Stimulated activated CD8-positive, alpha-beta memory T cell treated with anti-CD3 and anti-CD28 coated beads, Interleukin-4, amount 100 ng/mL, for 1 hour (primary cell): ENCODE measurements at places on chromosomes 11 and 22.

DNA sequence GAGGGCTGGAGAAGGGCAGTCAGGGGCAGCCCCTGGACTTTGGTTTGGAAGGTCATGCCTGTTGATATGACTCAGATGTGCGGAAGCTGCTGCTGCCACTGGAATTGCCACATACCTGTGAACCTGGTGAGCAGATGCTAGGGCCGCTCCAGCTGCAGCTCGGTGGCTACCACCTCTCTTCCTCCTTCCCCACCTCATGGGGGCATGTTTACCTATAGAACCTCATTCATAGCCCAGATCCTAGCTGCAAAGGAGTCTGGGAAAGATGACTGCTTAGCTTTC, 17.5 kb upstream of the TSPAN18 start:
- DNase-seq = no peak

- no peak for DNase-seq
Measured at GRCh38 chr11:65218446-65218845, 36.7 kb downstream of the CAPN1 start.

GRCh38 chr11:109729761-109730160, 307.8 kb downstream of the C11orf87 start:
- no peak for DNase-seq

DNA sequence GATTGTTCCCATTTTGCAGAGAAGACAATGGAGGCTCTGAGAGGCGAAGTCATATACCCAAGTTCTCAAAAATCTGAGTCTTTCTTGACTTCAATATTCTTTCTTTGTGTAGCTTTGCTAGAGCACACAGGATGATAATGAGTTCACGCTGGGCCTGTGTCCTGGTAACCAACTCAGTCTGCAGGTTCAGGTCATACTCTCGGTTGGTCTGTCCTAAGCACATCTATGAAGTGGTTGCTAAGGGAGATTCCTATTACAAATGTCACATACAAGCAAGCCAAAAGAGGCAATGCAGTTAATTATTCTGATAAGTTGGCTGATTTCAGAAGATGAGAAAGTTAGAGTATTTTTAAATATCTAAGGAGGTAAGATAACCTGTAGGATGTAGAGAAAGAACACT, 481.0 kb downstream of the SOX6 start:
- no peak for DNase-seq

DNA sequence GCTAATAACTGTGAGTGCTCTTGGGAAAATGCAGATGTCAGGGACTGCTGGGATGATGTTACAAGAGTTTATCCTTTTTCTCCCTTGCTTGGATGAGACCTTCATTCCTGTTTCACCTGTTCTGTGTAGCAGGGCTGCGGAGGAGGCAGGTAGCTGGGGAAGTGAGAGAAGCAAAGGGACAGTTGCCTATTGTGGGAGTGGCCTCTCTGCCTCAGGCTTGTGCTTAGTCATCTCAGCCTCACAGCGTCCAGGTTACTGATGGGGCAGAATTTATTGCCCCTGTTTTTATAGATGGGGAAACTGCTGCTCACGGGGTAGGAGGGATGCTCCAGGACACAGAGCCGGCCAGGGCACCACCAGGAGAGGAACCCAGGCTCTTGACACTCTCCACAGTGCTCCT, 1.7 kb downstream of the STX3 start:
- no peak for DNase-seq

GRCh38 chr22:22772396-22772795, 115.2 kb upstream of the IGLL5 start:
- DNase-seq = no peak
